Stimulated activated CD4-positive, alpha-beta T cell treated with anti-CD3 and anti-CD28 coated beads, TNF-alpha, amount 100 ng/mL, for 48 hours (primary cell): ENCODE measurements at places on chromosomes 4 and X.

DNA sequence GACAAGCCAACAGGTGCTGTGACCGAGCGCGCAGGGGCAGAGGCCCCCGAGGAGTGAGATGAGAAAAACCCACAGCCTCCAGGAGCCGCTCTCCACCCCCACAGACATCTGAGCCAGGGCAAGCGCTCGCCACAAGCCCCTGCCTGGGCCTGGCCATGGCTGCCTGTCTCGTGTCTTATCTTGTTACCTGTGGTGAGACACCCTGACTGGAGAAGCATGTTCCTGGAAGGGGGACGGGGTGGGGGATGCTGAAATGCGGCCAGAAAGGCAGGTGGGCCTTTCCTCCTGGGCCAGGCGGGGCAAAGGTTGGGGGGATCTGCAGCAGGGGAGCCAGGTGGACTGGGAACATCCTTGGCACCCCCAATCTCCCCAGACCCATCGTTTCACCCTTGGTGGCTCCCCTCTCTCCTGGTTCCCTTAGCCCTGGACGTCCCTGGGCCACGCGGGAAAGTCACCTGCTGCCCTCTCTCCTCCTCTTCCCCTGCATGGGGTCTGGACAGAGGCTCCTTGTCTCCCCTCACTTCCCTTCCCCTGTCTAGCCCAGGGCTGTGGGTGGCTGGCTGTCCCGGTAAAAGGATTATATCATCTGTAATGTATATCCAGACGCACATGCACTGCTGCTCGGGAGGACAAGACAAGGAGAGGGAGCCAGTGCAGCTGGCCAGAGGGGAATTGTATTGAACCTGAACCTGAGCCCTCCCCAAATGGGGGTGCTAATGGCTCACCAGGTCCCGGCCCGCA is 8.4 kb upstream of the DUSP9 start:
- DNase-seq: no peak

DNA sequence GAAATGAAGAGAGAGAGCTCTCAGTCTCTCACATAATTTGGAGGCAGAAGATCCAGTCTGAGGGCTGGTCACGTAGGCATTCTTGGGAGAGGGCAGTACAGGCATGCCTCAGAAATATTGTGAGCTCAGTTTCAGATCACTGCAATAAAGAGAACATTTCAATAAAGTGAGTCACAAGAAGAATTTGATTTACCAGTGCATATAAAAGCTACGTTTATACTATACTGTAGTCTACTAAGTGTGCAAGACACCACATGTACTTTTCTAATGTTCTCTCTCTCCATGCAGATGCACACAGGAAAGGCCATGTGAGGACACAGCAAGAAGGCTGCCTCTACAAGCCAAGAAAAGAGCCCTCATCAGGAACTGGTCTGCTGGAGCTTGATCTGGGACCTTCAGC is 583.5 kb upstream of the FAT1 start:
- no peak for DNase-seq

- no peak for DNase-seq
Measured at GRCh38 chrX:150663073-150663472, 30.1 kb upstream of the MTMR1 start.

DNA sequence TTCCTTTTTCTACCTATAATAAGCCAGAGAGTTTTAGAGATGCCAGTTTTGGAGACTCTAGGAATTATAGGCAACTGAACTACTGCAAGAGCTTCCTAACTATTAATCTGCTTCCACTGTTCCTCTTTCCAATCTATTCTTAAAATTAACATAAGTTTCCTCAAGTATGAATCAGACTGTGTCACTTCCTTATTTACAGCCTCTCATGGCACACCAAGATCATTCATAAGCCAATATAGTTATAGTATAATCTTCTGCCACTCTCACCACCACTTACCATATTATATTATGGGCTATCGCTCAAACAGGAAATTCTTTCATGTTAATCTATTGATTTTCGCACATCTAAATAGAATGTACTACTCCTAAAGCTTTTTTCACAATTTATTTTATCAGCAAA is 383.5 kb downstream of the STPG2 start:
- DNase-seq: no peak

GRCh38 chr4:146844761-146845160 is 100.9 kb downstream of the TTC29 start:
- DNase-seq: no peak

DNA sequence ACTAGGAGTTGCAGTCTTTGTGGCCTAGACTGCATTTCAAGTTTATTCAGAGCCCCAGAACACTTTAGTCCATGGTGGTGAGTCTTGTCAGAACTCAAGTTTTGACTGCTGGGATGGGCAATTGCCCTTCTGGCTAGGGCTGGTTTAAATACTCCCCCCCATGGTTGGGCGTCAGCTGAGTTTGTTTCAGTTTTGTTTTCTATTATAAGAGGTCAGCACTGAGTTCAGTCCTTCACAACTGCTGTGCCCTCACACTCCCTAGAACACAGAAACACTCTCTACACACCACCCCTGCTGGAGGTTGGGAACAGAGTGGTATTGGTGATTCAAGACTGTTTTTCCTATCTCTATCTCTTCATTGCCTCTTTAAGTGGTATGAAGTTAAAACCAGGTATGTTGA is 217.0 kb downstream of the GUCY2F start:
- no peak for DNase-seq
